ENCODE measurements at places on chromosomes 6 and 20.

DNA sequence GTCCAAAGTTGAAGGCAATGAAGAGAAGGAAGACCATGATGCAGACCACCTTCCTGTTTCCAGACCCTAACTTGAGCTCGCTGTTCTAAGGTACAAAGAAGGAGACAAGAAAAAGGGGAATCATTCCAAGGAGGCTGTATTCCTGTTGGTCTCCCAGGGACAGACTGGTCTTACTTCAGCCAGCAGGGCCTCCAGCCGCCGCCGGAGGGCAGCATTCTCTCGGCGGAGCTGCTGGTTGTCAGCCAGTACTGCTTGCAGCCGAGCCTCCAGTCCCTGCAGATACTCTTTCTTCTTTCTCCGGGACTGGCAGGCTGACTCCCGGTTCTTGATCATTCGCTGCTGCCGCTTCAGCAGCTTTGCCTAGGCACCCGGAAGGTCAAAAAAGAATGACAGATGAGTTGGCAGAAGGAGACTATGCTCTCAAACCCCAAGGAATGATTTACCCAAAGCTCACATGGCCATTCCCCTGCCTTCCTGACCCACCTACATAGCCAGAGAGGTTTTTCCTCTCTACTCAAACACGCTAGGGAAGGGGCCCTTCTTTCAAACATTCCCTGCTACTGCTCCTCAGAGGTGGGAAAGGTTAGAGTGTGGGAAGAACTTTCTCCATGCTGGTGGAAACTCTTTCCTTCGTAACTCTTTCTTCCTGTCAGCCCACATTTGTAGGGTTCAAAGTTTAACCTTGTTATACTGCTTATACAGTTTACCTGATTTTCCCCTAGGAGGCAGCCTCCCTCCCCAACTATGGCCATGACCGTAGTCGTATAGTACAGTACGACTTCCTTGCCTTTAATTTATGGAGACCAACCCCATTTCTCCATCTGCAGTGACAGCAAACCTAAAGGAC, 9.0 kb downstream of the ATF6B start:
- peak; percentile 57 for DNase-seq

- no peak for DNase-seq
These were observed 434.5 kb downstream of the HDGFL1 start for GRCh38 chr6:23003671-23004467.

DNA sequence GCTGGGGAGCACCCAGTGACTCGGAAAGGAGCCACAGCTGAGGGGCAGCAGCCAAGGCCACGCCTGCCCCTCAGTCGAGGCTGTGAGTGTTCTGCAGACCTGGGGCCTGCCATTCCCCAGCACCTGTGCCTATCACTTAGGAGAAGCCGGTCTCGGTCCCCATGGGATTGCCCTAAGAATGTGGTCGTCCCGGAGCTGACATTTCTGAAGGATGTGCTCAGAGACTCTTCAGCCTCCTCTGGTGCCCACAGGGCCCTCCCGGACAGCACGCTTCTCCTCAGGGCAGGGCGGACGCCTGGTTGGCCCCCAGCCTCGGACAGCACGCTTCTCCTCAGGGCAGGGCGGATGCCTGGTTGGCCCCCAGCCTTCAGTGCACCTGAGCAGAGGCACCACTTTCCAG, 223.9 kb downstream of the ERMARD start:
- DNase-seq, result no peak

GRCh38 chr6:24353861-24354260, 4.0 kb downstream of the DCDC2 start:
- no peak for DNase-seq

DNA sequence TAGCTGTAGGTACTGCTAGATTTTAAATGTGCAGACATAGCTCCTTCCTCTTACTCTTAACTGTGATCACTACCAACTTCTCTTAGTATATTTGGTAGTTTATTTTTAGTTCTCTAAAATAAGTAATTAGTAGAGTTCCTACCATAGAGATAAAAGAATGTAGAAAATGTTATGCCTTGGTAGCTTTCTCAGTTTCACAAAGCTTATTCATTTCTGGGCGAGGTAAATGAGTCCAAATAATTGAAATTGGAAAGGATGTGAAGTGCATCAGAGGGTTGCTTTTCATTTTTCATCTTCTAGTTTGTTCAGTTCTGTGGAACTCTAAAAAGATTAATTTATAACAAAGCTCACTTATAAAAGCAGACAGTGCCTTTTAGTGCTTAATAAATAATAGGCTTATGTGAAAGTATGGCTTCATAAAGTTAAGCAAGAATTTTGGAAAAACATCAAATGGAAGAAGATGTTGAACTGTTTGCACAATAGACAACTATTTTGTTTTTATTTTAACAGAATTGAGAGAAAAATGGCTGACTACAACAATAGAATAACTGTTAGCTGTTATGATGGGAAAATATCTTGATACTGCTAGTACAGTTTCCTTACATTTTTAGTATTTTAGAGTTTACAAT, 303.7 kb downstream of the UTRN start:
- DNase-seq, result no peak

- no peak for DNase-seq
These were observed 17.5 kb downstream of the PTK7 start for GRCh38 chr6:43093436-43094289.

GRCh38 chr20:57546956-57547649, 13.8 kb upstream of the PCK1 start:
- no peak for DNase-seq

DNA sequence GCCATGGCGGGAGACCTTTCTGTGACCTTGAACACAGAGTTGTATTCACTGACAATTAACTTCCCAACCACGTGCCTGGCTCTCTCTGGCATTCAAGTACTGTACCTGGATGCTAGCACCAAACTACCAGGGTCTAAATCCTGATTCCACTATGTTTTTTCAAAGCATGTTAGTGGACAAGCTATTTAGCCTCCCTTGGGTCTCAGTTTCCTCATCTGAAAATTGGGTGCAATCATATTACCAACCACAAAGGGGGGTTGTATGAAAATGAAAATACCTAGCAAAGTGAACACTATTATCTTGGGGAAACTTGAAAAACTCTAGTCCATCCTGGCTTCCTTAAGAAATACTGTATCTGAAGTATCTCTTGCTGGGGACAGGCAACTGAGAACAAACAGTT, 308.7 kb upstream of the SGK1 start:
- no peak for DNase-seq

GRCh38 chr6:122747573-122747972, 31.9 kb upstream of the FABP7 start:
- no peak for DNase-seq

DNA sequence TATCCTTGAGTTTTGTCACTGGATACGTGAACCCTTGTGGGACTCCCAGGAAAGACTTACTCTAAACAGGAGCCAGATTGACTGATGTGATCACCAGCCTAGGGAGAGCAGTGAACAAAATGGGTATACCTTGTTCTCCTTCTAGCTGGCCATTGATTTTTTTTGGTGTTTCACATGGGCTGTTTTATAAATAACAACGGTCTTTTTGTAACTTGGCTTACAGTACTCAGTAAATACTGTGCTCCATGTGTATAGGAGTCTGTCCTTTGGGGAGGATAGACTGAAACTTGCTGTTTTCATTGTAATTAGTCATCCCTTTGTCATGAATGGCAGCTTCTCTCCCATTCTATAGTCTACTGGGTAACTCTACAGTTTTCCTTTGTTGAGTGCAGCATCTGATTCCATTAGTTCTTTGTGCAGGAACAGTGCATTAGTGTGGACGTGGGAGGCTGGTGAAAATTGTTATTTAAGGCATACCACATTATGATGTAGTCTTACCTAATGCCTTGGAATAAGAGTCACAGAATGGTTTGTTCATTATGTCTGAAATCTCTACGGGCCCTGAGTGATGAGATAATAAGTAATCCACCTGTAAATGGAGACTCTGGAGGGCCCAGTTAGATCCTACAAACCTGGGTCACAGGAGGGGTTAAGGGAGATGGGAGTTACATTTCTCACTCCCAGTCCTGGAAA, 89.5 kb downstream of the TIAM2 start:
- no peak for DNase-seq

GRCh38 chr6:7390226-7390878, 744 bp downstream of the RIOK1 start:
- no peak for DNase-seq

DNA sequence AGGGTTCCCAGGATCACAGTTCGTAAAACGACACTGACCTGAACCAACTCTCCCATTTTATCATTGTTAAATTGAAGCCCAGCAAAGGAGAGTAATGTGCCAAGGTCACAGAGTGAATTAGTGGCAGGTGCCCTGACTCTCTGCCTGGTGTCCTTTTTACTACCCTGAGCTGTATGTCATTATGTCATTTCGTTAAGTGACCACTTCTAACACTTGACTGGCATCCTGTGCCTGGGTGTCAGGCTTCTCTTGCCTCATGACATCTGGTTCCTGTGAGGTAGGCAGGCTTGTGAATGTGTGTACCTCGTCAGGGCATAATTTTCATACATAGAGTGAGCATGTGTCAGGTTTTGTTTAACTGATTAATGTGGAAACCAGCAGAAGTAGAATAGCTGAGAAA, 48.6 kb downstream of the RALY start:
- peak; percentile 21 for DNase-seq

GRCh38 chr6:71446057-71446456, 157.4 kb downstream of the OGFRL1 start:
- no peak for DNase-seq

DNA sequence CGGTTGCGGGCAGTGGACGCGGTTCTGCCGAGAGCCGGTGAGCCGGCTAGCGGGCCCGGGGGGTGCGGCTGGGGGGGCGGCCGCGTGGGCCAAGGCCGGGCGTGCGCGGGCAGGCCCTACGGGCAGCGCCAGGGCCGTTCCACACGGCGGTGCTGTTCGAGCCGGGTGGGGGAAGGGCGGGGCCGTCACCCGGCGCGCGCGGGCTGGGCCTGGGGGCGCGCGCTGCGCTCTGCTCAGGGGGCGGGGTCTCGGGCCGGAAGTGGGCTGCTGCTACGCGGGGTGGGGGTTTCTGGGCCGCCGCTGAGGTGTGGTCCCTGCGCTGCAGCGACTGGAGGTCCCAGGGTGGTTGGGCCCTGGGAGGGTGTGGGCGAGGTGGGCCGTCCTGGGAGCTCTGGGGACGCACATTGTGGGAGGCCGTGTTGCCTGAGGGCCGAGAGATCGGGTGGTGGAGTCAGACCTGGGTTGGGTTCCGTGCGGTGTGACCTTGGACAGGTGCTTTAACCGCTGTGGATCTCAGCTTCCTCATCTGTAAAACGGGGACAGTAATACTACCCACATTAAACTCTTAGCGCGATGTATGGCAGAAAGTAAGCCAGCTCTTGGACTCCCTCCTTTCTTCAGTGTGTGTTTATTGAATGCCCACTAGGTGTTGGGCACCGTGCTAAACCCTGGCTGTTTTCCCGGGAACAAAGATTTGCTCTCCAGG, 391 bp downstream of the MAPRE1 start:
- DNase-seq, result peak; percentile 87

DNA sequence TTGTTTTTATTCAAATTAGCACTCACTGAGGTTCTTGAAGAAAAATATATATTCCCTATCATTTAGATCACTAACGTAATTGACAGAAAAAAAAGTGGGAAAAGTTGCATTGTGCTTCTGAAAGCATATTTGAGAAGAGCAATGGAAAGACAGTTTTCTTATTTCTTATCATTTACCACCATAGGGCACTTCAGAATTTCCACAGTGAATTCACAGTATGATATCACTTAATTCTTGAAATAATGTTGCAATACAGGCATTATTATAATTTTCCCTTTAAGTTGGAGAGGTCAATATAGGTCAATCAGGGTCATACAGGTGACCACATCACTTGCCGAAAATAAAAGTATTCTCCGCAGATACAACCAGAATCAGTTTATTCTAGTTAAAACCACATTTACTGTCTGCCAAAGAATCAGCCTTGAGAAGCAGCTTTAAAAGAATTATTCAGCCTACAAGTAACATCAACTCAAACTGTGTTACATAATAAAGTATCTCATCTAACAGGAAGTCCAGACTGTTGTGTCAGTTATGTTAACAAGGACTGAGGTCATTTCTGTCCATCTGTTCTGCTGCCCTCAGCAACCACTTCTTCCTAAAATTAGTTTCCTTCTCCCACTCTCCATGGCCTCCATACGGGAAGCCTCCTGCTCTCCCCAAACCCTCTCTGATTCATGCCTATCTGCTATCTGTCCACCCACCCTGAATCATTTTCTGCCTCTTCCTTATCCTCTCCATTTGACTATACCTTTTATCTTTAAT, 121.2 kb downstream of the SIM1 start:
- DNase-seq, result no peak

DNA sequence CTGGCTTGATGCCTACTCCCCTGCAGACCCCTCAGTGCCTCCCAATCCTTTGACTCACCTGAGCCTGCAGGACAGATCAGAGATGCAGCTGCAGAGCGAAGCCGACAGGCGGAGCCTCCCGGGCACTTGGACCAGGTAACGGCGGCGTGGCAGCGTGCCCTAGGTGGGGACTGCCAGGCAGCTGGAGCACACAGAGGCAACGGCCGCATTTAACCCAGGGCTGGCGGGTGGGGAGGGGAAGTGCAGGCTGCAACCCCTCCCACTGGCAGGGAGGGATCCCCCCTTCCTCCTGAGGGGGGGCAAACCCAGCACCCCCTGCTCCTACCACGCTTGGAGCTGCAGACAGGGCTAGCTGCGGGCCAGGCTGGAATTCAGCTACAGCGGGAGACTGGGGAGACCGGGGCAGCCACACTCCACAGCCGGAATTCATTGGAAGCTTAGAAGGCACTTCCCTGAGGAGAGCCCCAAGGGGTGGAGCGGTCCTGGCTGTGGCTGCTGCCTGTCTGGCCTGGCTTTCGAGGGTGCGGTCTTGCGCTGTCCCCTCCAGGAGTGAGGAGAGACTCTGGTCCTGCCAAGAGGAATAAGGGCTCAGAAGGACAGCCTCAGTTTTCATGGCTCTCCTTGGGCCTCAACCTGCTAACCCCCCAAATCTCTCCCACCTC, at the start of gene MATN4:
TSS of gene MATN4 (minus strand) at position 183 of the 662 bp plus-strand sequence. CDS start 2,717 bp downstream, outside the sequence.
- no peak for DNase-seq

GRCh38 chr6:70905742-70906141, 51.1 kb downstream of the B3GAT2 start:
- DNase-seq, result no peak

- no peak for DNase-seq
These were observed 38.4 kb downstream of the BCKDHB start for GRCh38 chr6:80144753-80145315.

GRCh38 chr20:34998331-34998950, 42.8 kb downstream of the MYH7B start:
- DNase-seq, result no peak

GRCh38 chr6:164105705-164106104, 691.2 kb downstream of the QKI start:
- no peak for DNase-seq

GRCh38 chr6:150999576-150999975, 134.1 kb downstream of the MTHFD1L start:
- no peak for DNase-seq

DNA sequence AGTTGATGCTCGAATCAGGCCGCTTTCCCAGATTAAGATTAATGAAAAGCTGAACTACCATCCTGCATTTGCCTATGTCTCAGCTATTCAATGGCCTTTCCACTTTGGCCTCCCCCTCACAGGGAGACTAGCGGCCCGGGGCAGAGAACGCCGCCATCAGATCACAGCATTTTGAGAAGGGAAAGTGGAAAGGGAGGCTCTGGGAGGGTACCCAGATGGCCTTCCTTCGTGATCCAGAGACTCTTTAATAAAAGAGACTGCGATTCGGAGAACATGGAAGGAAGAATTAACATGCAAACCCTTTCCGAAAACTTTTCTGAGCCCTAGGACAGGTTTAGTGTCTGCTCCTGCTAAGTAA, 533 bp downstream of the MRPS18A start:
- DNase-seq, result no peak

GRCh38 chr6:68691120-68691519, 56.0 kb downstream of the ADGRB3 start:
- DNase-seq, result no peak

- no peak for DNase-seq
These were observed 125.4 kb downstream of the GMPR start for GRCh38 chr6:16363749-16364148.

Measured in NCI-H345 (cell line).